NCI-H187 treated with DMSO at 0.1 percent for 48 hours (cell line): ENCODE measurements at places on chromosomes 1 and 21.

GRCh38 chr1:65297706-65298105 is 11.6 kb upstream of the DNAJC6 start:
- no peak for DNase-seq

DNA sequence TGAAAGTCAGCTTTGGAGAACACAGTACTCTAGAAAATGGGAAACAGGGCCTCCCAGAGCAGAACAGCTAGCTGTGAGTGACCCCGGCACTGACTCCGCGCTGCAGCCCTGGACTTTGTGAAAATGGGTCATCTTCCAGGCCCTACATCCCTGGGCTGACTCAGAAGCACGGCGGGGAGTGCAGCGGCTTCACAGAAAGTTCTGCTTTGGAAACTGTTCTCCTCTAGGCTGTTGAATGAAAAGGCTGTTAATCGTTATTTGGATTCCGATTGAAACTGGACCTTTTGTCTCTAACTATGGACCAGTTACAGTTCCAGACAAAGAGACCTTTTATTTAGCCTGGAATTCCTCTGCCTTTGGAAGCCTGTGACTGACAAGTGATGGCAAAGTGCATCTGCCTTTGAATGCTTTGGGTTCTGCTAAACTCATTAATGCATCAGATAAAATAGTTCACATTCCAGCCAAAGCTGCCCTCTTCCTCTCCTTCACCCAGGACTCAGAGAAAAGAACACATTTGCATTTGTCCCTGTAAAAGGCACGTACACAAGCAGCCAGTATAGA is 144.9 kb upstream of the HOOK1 start:
- DNase-seq = no peak

DNA sequence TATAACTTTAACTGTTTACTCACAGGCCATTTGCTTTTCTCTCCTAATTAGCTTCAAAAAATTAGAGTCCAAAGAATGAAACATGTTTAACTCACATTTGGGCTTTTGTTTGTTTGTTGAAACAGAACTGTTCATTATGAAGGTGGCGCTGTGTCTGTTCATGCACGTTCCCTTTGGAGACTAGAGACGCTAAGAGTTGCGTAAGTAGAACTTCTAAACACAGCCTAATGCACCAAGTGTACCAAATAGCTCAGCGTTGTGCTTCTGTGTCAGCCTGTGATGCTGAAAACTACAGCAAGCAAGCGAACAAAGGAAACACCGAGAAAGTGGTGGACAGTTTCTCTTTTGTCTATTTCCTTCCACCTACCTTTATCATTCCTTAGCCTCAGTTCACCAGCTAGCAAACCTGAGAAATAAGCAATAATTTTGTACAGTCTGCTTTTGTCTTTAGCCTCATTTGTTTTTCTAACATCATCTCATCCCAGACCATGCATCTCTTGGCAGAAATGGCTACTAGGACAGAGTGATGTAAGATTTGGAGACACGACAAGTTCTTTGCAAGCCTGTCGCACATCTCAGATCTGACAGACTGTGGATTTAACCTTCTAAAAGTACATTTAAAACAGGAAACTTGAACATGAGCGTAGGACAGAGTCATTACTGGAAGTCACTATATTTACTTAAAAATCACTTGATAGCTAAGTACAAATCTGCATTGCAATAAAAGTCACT is 375.1 kb downstream of the RYR2 start:
- no peak for DNase-seq

DNA sequence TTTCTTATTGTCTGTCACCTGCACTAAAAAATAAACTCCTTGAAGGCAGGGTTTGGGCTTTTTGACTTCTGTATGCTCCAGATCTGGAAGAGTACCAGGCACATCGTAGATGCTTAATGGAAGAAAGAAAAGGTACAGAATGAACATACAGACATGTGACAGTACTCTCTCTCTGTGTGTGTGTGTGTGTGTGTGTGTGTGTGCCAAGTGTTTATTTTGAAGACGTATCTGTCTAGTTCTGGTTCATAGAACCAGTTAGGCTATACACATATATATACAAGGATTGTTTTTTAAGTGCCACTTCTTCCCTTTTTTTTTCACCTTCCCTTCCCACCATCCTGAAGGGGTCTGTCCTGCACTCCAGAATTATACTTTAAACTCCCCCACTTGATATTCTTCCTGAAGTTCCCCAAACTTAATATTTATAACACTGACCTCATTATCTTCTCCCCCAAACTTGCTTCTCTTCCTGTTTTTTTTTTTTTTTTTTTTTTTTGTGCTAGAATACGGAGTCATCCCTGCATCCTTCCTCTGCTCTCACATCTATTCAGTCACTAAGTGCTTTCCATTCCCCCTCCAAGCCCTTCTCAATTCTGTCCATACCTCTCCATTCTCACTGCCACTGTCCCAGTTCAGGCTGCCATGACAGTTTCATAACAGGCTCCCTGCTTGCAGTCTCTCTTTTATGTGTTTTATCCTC is 5.4 kb upstream of the KCNA3 start:
- no peak for DNase-seq

GRCh38 chr1:1281533-1282321 is 1.5 kb downstream of the SCNN1D start:
- no peak for DNase-seq

DNA sequence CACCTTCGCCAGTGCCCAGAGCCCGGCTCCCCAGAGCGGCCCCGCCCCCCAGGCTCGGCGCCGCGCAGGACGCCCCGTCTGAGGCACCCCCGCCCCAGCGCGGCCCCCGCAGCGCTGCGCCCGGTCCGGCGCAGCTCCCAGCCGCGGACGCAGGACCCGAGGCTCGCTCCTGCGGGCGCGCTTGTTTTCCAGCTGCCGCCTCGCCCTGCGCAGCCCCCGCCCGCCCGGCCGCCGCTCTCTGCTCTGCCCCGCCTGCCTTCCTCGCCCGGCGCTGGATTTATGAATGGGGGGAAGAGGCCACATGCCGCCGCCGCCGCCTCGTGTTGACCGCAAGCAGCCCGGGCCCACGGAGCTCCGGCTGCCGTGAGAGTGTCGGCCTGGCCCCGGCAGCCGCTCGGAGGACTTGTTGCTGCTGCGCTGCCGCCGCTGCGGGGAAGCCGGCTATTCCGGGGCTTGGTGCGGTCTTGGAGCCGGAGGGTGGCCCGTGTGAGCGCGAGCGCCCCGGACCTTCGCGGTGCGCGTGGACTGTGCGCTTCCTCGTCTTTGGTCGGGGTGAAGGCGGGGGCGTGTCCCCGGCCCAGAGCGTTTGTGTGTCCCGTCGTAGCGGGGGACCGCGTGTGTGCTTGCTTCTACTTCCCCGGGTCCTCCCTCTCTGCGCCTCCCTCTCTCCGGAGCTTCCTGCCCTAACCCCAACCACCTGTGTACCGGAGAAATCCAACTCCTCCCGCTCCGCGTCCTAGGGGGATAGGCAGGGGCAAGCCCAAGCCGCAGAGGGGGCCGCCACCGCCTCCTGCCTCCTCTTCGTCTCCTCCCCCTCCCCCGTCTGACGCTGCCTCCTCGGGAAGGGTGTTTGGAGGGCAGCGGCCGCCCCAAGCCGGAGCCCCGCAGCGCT is 736 bp downstream of the KCNC4 start:
- DNase-seq = no peak

- no peak for DNase-seq
These were observed 31.4 kb downstream of the NAV1 start for GRCh38 chr1:201570181-201570885.

GRCh38 chr1:2115702-2116341 is 65.6 kb downstream of the PRKCZ start:
- no peak for DNase-seq

- DNase-seq = no peak
These were observed 3.1 kb downstream of the CHML start for GRCh38 chr1:241637046-241637590.

DNA sequence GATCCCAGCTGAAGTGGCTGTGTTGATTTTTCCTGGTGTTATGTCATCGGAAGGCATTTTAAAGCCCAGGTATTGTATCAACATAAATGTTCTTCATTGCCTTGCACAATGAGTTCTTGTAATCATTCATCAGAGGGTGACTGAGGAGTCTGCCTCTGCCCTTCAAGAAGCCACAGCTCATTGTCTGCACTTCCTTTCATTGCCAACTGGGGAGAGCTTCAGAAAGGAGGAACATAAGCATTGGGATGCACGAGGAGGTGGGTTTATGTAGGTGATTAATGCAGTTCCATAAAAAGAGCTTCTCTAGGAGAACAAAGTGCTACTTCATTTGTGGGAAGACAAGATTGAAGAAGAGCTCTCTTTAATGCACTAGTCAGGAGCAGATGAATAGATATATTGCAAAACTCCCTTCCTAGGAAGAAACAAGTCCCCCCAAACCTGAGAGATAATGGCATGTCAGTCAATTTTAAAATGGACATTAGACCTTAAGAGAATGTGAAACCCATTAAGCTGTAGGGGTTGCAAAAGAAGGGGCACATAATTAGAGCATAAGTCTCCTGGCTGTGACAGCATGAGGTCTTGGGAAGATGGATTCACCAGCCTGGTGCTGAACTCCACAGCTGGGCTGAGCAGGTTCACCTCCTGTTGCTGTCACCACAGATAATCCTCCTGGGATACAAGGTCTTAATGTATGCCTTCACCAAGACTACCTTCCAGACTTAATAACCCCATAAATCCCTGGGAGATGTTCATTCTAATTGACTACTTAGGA is 124.6 kb downstream of the BACH1 start:
- peak; percentile 3 for DNase-seq

GRCh38 chr1:244204004-244204403 is 152.9 kb downstream of the ZBTB18 start:
- DNase-seq = no peak

DNA sequence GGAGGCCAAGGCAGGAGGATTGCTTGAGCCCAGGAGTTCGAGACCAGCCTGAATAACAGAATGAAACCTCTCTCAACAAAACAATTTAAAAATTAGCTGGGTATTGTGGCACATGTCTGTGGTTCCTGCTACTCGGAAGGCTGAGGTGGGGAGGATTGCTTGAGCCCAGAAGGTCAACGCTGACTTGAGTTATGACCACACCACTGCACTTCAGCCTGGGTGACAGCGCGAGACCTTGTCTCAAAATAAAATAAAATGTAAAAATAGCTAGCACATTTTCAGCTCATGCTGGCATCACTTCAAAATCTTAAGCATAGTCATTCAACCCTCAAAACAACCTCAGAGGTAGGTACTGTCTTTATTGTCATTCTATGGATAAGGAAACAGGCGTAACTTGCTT is 6.4 kb downstream of the JAK1 start:
- DNase-seq = no peak
